ENCODE measurements at places on chromosomes 3 and 15.

- DNase-seq, result no peak
These were observed 6.0 kb downstream of the ISL2 start for GRCh38 chr15:76342382-76343201.

GRCh38 chr15:25690673-25691543 is 172.2 kb downstream of the ATP10A start:
- DNase-seq, result no peak

DNA sequence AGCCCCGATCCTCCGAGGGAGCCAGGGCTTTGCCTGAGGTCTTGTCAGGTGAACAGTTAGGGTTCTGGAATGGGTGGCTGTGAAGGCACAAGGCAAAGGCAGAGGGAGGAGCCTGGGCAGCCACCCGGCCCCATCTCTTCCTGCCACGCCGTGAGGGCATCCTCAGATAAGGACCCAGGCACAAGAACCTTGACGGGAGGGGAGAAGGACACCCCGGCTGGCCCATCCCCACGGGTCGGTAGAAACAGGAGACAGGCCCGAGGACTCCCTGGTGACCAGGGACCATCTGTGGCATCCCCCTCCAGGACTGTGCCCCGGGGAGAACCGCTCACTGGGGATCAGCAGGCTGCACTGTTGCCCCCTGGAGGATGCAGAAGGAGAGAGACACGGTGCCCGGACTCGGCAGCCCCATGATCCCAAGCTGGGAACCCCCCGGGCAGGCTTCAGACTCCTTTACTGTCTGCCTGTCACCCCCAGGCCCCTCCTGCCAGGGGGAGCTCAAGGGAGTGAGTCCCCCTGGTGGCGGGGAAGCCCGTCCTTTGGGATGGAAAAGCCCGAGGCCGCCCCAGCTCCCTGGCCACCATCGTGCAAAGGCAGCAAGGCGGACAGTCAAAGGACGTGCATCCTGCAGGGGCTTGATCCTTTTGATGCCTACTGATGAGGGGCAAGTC is 12.3 kb upstream of the PCSK6 start:
- DNase-seq, result peak; percentile 7

DNA sequence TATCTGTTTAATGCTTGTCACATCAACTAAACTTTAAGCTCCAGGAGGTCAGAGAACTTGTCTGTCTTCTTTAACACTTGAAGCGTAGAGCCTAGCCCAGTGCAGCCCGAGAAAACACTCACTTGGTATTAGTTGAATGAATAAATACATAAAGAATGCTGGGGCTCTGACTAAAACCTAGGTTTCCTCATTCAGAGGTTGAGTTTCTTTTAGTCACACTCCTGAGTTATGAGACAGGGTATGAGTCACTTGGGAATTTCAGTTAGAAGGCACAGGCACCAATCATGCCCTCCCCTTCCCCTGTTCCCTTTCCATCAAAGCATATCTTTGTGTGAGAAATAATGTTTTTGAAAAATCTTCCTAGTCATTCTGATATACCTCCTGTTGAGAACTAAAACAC is 589.8 kb upstream of the DPPA4 start:
- no peak for DNase-seq

GRCh38 chr3:70527026-70527425 is 214.6 kb upstream of the MDFIC2 start:
- DNase-seq, result no peak

DNA sequence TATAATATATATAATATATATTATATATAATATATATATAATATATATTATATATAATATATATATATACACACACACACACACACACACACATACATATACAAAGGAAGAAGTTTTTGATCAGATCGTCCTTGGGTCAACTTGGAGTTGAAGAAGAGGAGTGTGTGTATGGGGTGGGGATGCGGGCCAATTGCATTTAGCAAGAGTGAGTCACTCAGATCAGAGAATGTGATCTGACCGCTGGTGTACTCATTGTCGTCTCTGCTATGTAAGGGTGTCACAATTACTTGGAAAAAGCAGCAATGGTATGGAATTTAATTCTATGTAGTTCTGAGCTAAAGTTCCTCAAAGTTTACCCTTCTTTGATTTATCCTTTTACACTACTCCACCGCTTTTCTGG is 4.6 kb upstream of the VGLL3 start:
- no peak for DNase-seq

DNA sequence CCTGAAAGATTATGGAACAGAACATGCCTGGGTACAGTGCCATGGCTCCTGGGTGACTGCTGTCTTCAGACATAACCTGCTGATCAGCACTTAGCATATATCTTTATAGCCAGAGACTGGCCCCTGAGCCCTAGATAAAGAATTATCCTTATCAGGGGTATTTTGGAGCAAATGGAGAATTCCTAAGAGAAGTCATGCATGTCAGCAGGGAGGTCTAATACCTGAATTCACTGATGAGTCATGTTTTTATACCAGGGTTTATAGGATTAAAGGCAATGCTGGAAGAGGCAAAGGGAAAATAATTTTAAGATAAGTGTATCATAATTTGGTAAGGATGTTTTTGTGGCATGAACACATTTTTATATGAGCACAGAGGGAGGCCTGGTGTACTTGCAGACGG is 159.8 kb downstream of the ADAMTSL3 start:
- no peak for DNase-seq

DNA sequence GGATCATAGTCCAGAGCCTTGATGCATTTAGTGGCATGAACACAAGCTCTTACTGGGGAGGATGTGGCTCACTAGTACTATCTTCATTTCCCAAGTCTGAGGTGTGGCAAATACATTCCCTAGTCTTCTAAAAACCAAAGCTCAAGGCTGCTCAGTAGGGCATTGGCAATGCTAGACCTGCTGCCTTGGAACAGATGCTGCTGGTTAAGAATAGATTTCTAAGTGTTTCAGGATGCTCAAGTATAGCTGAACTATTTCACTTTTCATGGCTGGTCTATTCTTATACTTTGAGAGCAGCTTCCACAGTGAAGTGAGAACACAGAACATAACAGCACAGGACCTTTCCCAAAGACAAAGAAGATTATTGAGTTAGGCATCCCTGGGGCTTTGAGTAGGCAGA is 178.8 kb downstream of the CHST2 start:
- DNase-seq, result no peak
